Activated T-helper 1 cell treated with anti-CD3 and anti-CD28 coated beads, Interleukin-12 subunit alpha, Interleukin-12 subunit beta, Interleukin-2, Interleukin-4 antibody, amounts not matched to agents 30 ng/mL and 10 ng/mL and 1 ng/mL, durations not matched to agents 14 hours and 24 hours and 36 hours (primary cell): ENCODE measurements at places on chromosomes 2 and 18. TPM values are rescaled to one million over a fixed set of nuclear protein-coding genes. Genes with fewer than 3 reads are reported as not detected.

GRCh38 chr18:60174832-60175231, 197.7 kb downstream of the MC4R start:
- H3K27ac ChIP-seq = no peak overlapping the region
- H3K4me1 ChIP-seq = no peaks in the 10 kb centered on the region
- H3K36me3 ChIP-seq = no peaks in the 10 kb centered on the region

- peaks cover 17% of the 10 kb centered on the region for H3K36me3 ChIP-seq
- H3K4me1 ChIP-seq = no peaks in the 10 kb centered on the region
- no peak overlapping the region for H3K27ac ChIP-seq
- no peak for DNase-seq
- no peaks in the 10 kb centered on the region for H3K27me3 ChIP-seq
Observed at GRCh38 chr2:151808258-151809072, 19.8 kb downstream of the ARL5A start.

DNA sequence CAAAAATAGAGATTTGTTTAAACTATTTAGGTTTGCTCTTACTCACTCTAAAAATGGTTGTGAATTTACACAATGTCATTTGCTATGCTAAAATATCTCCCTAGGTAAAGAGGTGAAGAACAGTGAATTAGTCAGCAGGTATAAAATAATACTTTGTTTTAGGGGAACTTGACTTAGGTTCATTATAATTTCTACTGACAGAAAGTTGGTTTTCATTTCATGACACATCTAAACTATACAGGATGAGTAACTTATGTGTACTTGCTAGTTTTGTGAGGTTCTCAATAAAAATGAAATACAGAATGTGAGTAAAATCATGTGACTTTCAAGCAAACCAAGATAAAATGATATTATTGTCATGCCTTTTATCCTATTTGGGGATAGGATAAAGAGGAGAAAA, 66.0 kb downstream of the DIS3L2 start:
- H3K27ac ChIP-seq = no peak overlapping the region
- peaks cover 28% of the 10 kb centered on the region for H3K4me1 ChIP-seq
- H3K27me3 ChIP-seq = peaks cover 10% of the 10 kb centered on the region
- peaks cover 48% of the 10 kb centered on the region for H3K36me3 ChIP-seq
- DNase-seq = no peak

DNA sequence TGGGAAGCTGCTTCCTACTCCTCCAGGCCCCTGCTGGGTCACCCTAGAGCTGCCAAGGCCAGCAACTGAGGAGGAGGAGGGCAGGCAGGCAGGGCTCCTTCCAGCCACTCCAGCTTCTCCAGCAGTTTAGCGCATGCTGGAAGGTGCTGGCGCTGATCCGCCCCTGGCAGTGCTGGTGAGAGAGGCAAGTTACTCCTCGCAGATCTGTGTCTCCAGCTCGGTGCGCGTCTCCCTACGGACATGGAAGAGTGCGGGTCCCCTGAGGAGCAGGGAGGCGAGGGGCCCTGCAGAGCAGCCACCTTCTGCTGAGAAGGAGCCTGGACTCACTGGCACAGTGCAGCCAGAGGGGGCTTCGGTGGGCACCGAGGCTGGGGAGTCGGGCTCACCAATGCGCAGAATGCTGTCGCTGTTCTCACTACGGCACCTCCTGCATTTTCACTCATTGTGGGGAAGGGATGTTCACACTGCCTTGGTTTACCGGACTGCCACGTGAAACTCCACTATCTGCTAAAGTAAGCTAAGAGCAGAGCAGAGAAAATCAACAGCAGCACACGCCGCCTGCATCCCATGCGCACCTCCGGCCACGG, 206.0 kb downstream of the HDAC4 start:
- H3K4me1 ChIP-seq = no peaks in the 10 kb centered on the region
- peaks cover 25% of the 10 kb centered on the region for H3K36me3 ChIP-seq
- H3K4me3 ChIP-seq = no peak overlapping the region

The ITPRIPL1 gene
- 52.1 and 54.5 TPM in 2 replicates for total RNA-seq

The SYT4 gene
- total RNA-seq = not detected in 2 replicates
